Osteoblast (primary cell): ENCODE measurements at places on chromosomes 1 and 21.

DNA sequence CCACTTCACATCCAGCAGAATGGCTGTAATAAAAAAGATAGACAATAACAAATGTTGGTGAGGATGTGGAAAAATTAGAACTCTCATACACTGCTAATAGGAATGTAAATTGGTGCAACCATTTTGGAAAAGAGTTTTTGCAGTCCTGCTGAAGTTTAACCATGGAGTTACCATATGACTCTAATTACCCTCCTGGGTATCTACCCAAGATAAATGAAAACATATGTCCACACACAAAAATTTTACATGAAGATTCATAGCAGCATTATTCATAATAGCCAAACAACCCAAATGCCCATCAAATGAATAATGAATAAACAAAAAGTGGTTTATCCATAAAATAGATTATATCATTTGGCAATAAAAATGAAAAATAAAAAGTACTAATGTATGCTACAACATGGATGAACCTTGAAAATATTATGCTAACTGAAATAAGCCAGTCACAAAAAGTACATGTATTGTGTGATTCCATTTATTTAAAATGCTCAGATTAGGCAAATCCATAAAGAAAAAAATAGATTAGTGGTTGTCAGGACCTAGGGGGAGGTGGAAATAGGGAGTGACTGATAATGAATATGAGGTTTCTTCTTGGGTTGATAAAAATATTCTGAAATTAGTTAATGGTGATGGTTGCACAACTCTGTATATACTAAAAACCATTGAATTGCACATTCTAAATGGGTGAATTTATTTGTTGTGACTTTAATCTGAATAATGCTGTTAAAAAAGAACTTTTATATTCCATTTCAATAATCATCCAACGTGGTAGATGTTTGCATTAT, 26.4 kb downstream of the C4BPA start:
- DNase-seq, result no peak

GRCh38 chr1:88016947-88017346, 667.1 kb upstream of the PKN2 start:
- DNase-seq, result no peak

GRCh38 chr1:181386340-181386739, 97.0 kb upstream of the CACNA1E start:
- no peak for DNase-seq

DNA sequence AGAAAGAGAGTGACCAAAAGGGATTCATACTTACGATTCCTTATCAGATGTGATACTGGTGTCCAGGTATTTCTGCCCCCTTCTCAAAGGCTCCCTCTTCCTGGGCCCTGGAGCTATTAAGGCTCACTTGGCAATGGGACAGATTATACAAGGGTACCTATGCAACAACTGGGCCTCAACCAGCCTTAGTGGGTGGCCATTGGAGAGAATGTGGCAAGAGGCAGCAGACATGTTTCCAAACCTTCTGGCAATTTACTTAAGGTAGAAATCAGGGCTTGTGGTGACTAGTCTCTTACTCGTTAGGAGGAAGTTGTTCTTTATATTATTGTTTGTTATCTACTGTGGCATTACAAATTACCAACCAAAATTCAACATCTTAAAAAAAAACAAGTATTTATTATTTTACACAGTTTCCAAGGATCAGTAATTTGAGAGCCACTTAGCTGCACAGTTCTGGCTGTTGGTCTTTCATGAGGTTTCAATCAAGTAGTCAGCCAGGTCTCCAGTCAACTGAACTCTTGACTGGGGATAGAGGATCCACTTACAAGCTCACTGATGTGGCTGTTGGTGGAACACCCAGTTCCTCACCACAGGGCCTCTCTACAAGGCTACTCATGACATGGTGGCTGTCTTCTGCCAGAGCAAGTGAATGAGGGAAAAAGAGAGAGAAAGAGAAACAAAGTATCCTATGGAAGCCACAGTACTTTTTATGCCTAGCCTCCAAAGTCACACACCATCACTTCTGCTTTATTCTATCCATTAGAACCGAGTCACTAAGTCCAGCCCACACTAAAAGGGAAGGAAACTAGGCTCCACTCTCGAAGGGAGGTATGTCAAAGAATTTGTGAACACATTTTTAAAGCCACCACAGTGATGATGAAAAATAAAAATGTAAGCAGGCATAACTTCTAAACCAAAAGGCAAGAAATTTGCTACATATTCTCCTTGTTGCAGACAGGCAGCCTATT, 10.7 kb downstream of the ZNF648 start:
- no peak for DNase-seq

GRCh38 chr1:204544321-204544720, 28.1 kb downstream of the MDM4 start:
- DNase-seq, result no peak

DNA sequence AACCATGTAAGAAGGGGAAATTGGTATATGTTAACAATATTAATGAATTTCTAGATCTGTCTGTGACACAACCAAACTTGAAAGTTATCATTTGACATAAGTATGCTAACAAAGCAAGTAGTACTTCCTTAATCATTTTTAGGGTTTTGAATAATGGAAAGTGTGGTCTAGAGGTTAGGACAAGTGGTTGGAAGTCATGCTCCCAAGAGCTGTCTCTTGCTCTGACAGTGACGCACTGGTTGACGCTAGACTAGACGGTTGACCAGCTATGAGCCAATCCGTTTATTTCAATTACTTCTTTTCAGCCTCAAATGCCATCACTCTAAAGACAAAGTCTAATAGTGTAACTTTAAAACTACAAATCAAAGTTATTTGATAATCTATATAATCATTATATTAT, 20.7 kb upstream of the RGS1 start:
- no peak for DNase-seq

DNA sequence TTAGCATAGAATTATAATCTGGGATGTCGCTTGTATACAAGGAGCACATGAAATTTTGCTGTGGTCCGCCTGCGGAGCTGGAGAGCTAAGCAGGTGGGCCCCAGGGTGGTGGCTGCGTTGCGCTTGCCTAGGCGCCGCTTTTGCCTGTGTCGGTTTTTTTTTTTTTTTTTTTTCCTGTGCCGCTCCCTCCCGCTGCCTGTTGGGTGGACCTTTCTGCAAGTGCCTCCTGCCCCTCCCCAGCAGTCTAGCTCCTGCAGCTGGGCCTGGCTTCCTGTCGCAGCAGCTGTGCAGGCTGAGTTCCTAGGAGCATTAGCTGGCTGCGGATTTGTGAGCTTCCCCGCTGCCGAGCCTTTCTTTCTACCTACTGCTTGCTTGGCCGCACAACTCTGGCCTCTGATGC, 20.6 kb downstream of the PYHIN1 start:
- no peak for DNase-seq

GRCh38 chr1:3702990-3703728, 49.1 kb upstream of the CCDC27 start:
- DNase-seq, result peak; percentile 96

DNA sequence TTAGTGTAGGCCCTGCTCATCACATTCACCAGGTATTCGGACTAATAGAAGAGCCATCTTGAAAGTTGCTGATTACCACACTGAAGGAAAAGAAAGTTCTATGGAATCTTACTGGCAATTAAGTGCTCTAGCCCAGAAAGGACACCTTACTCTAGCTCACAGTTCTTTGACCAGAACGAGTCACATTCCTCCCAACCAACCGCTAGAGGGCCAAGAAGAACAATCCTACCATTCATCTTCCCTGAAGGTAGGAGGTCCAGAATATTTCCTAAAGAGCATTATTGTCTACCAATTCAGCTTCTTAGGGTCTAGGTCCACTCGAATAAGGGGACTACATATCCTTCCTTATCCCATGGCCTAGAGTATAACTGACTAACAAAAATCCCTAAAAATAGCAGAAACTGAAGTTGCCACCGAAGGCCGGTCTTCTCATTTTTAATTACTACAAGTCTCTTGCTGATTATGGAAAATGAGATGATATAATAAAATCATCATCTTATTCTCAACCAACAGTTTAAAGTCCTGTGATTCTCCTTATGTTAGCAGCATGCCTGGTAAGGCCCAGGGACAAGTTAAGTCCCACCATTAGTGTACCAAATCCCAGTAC, 2.7 kb upstream of the FMO1 start:
- DNase-seq, result no peak

DNA sequence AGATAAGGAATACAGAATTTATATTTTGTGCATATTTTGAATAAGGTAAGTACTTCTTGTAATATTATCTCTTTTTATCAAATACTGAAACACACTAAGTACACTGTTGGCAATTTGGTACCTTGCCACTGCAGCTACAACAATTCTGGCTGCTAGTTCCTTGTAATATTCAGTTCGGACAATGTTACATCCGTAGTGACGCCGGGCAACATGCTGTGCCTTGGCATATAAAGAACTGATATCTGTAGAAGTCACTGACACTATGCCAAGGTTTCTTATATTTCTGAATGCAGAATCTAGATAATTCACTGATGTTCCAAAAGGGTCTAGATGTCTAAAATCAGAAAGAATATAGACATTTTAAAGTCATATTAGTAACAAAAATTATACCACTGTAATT, 17.5 kb downstream of the TRMT1L start:
- no peak for DNase-seq

- no peak for DNase-seq
Observed at GRCh38 chr1:230149751-230150584, 82.9 kb downstream of the GALNT2 start.

DNA sequence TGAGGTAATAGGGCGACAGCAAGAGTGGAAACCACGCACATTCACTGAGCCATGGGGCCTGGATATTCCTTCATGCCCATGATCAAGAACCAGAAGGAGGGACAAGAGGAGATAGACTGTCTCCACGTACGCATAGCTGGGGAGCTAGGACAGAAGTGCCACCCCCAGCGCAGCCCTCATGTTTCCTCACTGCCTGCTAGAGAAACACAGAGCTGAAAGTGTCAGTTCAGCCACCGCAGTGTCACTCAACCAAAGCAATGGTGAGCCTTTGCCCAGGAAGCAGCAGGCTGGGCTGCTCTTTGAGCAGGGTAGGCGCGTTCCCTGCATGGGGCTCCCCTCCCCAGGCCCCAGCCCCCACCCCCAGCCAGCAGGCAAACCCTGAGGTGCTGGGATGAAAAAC, 68.5 kb downstream of the STUM start:
- DNase-seq, result no peak

GRCh38 chr1:34696230-34696629, 58.6 kb upstream of the GJB5 start:
- DNase-seq, result no peak

GRCh38 chr21:25872271-25872670, 137.5 kb downstream of the GABPA start:
- DNase-seq, result no peak

- peak; percentile 92 for DNase-seq
Observed at GRCh38 chr21:45818904-45819285, 162.7 kb upstream of the COL6A1 start.

GRCh38 chr1:25111706-25112105, 120.6 kb downstream of the SYF2 start:
- peak; percentile 18 for DNase-seq

DNA sequence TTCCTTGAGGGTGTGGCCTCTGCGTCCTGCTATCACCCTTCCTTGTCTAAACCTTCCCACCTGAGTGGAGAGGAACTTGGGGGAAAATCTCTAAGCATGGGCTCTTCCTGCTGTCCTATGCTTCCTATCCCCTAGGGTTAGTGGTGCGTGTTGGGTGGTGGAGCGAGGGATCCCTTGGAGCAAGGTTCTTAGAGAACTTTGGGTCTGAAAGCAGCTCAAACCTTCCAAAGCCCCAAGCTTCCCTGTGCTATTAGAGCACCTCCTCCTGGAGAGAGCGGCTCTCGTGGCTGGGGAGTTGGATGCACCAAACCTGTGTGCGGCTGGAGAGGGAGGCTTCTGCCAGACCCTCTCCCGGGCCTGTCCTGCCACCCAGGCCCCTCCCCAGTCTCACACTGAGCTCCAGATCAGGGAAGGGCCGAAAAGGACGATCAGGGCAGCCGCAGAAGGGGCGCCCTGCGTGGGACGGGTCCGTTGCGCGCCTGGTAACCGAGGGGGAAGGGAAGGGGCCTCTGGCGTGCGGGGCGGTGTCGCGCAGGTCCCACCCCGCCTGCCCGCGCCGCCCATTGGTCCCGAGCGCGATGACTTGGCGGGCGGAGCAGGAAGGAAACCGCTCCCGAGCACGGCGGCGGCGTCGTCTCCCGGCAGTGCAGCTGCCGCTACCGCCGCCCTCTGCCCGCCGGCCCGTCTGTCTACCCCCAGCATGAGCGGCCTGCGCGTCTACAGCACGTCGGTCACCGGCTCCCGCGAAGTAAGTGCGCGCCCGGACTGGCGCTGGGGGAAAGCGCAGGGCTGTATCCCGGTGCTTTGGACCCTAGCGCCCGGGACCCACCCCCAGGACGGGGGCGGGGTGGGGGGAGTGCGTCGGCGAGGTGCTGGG, at the start of gene SH3BGRL3:
SH3BGRL3 (plus strand) TSS at position 631 of the 877 bp plus-strand sequence; CDS start at position 701, 70 bp downstream.
- DNase-seq, result peak; percentile 97

DNA sequence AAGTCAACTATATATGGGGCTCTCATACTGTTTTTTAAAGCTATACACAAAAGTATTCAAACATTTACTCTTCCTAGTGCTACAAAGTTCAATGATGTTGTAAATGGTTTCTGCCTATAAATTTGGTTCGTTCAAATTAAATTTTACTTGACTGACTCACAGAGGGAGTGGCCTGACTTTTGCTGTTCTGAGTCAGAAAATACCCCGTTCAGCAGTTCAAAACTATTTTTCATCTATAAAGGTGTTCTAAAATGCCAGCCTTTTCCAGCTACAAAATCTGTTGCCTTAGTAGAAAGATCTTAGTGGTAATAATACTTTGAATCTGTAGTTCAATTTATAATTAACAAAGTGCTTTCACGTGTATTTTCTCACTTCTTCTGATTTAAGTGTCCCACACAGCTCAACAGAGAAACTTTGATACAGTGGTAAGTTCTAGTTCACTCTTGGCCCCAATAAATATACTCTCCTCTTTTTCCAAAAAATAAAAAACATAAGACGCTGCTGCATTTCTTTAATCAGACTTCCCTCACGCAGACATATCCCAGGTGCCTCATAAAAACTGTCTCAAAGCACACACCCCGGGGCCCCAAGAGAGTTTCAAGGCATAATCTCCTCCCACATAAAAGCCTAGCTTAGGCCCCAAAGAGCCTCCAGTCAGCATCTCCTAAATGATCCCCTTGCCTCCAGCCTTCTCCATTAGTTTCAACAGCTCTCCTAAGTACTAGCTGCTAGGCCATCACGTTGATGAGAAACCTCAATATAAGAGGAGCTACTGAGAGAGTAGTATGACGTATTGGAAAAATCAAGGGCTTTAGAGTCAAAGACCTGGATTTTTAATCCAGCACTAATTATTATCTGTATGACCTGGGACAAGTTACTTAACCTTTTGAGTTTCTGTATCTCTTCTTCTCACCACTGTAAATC, 3.2 kb downstream of the PTP4A2 start:
- peak; percentile 84 for DNase-seq
